ENCODE measurements at places on chromosomes 11 and 22.

DNA sequence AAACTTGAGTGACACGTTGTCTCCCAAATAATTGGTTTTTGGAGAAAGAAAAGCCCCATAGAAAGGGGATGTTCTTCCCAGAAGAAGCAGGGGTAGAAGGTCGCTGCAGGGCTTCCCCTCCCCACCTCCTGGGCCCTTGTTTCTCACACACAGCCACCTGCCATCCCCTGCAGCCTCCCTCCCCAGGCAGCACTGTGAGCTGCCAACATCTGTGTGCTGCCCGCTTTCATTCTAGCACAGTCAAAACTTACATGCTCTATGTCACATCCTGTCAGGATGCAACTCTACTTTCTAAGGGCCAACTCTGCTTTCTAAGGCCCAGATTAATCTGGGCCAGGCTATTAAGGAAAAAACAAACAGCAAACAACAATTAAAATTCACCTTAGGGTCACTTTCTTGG, 309.4 kb upstream of the ZC3H12C start:
- DNase-seq: no peak

DNA sequence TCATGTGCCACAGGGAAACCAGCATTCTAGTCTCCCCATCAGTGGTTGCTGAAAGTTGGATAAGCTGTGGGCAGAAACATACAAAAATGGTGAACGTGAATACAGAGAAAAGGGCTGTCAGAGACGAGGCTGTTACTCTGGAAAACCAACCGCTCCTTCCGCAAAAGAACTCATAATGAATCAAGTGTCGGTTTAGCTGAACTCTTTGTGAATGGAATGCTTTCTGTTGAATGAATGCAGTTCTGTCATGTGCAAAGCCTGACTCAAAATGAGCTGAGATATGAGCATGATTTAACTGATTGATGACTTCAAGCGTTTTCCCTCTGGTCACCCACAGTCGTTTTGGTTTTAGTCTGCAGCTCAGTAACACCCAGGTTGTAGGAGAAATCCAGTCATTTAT, 298.3 kb downstream of the ETS1 start:
- DNase-seq: peak; percentile 15

- DNase-seq: no peak
Measured at GRCh38 chr11:111357150-111358037, 21.7 kb downstream of the POU2AF1 start.

GRCh38 chr22:23527971-23528740, 51.9 kb downstream of the IGLL1 start:
- DNase-seq: no peak

DNA sequence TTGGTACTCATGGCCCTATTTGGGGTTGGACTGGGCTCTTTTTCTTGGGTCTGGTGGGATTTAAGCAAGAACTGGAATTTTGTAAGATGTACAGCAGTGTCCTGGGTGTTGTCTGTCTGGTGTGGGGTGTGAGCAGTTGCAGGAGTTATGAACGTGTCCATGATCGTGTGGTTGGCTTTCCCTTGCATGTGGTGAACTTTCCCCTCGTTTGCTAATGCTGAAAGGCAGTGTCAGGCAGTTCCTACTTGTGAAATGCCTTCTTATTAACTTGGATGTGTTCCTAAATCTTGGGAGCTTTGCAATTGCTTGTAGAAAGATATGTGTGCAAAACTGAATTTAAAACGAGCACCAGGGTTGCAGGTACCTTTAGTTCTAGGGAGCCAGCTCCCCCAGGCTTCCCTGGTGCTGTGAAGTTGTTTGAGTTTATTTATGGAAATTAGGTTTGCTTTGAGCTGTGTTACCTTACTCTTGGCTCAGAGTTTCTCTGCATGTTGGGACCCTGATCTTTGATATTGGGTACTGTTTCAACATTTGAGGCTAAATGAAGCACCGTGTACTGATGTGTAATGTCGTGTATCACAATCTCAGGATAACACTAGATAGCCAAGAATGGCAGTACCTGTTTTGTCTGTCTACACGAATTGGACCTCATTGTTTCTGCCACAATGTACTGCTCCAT, 35.8 kb upstream of the HSD17B12 start:
- no peak for DNase-seq

DNA sequence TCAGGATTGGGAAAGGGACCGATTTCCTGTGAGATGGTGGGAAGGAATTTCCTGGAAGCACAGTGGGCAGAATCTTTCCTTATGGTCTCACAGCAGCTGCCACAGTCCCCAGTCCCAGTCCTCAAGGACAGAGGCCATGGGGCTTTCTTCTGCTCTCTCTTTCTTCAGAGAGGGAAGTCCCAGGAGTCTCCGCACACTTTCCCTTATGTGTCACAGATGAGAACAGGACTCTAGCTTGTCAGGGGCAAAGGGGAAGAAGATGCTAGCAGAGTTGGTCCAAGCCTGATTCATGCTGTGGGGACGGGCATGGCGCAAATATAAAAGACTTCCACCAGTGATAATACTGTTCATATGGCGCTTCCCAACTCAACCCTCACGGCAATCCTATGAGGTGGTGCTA, 7.5 kb upstream of the PPFIA1 start:
- DNase-seq: no peak

DNA sequence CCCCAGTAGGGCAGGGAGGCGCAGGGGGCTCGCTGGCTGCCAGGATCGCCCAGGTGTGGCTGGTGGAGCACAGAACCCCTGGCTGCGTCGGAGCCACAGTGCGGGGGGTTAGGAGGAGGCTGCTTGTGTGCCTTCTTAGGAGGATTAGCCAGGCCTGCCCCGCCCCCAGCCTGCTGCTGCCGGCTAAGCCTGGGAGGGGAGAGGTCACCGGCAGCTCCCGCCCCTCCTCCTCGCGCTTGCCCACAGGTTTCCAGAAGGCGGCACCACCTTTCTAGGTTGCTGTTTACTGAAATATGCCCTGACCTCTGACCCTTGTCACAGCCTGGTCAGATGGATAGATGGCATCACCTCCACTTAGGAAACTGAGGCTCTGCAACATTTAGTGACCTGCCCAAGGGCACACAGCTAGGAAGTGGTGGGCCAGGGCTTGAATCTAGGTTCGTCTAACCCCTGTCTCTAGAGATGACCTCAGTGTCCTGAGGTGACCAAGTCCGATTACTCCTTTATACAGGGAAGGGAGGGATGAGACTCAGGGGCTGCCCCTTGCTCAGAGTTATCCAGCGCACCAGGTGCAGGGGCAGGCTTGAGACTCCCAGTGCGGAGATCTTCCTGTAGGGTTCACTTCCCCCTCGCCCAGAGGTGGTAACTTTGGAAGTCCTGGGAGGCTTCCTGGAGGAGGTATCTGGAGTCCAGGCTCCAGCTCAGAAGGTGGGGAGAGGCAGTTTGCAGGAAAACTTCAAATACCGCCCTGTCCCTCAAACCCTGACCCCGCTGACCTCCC, 44.0 kb downstream of the MYO7A start:
- DNase-seq: no peak

GRCh38 chr11:76365038-76365679, 15.8 kb downstream of the THAP12 start:
- DNase-seq: no peak

GRCh38 chr11:116931206-116931953, 94.0 kb upstream of the APOA1 start:
- no peak for DNase-seq

- DNase-seq: no peak
Measured at GRCh38 chr22:44131412-44131811, 49.3 kb upstream of the PARVG start.

DNA sequence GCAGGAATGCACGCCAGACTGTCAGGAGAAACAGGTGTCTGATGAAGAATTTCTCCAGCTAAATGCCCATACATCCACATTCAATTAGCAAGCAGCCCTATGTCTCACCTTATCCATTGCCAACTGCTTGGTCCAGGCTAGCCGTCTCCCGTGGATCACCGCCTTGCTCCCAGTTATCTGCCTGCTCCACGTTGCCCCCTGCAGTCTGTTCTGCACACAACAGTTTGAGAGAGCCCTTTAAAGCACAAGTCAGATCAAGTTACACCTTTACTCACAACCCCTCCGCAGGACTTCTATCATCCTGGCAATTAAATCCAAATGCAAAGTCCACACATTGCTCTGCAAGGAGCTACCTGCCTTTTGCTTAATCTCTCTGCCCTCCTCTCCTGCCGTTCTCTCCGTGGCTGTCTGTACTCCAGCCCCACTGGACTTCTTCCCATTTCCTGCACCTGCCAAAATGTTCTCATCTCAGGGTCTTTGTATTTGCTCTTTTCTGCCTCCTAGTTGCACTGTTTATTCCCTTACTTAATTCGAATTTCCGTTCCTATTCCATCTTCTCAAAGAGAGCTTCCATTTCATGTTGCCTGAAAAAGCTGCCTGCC, 185.3 kb upstream of the LARGE1 start:
- DNase-seq: no peak

- no peak for DNase-seq
Measured at GRCh38 chr11:94089341-94089740, 39.3 kb upstream of the PANX1 start.

- DNase-seq: peak; percentile 44
Measured at GRCh38 chr11:118435290-118435892, 901 bp upstream of the KMT2A start.

DNA sequence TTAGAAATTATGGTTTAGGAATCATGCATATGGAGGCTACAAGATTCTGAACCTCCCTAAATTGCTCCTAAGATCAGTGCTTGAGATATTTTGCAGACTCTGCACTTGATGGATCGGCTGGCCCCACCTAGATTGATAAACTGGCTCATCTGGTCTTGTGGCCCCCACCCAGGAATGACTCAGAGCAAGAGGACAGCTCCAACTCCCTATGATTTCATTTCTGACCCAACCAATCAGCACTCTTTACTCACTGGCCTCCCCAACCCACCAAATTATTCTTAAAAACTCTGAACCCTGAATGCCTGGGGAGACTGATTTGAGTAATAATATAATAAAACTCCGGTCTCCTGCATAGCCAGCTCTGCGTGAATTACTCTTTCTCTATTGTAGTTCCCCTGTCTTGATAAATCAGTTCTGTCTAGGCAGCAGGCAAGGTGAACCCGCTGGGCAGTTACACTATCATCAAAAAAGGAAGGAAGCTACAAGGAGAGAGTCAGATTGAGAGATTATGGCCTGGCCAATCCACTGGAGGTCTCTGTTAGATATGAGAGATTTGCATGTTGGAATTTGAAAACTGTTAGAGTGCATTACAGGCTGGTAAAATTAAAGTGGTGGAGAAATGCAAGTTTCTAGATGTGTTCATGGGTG, 245.8 kb downstream of the CSNK2A3 start:
- DNase-seq: no peak

- DNase-seq: peak; percentile 72
Measured at GRCh38 chr22:44360668-44361381, 48.1 kb upstream of the SHISAL1 start.

DNA sequence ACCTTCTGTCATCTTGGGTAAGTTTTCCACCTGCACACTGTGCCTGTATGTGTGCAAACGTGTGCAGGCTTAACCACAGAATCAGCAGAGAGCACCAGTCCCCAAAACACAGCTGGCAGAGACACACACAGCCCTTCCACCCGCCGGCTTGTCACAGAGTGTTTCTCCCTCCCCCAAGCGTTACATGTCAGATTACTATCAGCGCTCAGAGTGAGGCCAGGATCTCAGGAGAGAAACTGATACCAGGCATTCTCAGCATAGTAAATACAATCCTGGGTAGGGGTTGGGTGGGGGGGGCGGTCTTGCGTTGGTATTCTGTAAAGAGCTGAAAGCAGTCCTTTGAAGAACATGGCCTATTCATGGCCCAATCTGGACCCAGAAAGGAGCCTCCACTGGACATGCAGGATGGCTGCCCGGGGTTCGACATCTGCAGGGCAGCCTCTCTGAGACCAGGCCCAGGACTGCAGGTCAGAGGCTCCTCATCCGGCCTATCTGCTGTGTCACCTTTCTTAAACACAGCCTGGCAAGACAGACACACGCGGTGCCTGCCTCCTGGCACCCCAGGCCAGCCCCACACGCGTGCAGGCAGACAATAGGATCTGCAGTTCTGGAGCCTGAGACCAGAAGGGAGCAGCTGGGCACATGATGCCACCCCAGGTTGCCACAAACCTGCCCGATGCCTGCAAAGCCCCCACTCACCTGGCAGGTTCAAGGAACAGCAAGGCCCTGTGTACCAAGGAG, 1.7 kb downstream of the OSBPL5 start:
- DNase-seq: no peak

DNA sequence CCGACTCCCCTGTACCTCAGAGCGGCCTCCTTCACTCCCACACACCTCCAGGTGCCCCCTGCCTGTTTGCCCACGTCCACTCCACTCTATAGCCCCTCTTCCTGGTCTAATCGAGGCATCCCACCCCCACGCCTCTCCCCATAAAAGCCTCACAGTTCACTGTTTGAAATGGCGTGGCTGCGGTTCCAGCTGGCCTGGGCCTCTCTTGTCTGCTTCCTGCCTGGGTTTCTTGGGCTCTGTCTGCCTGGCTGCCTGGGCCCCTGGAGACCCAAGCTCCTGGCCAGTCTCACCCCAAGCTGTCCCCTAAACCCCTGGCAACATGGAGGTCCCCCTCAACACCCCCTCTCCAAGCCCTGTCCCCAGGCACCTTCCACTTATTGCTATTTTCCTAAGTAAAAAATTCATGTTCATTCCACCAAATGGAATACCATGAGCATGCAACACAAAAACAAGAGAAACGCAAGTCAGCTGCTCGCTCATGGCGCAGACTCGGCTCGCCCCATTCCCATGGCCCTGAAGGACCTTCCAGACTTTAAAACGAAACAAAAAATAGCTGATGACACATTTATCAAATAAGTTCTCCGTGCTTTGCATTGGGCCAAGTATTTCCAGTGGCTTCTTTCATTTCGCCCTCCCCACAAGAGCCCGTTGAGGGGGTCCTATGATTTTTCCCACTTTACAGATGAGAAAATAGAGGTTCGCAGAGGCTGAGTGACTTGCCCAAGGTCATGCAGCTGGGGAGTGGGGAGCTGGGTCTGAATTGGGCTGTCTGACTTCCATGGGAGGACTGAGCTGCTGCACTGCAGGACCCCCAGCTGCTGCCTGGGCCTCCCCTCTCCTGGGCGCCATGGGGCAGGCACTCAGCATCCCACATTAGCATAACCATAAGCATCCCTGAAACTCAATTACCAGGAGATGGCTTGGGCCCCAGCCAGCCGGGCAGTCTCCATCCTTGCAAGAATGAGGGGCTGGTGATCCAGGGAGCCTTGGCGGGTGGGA, 11.7 kb upstream of the FLRT1 start:
- DNase-seq: no peak

DNA sequence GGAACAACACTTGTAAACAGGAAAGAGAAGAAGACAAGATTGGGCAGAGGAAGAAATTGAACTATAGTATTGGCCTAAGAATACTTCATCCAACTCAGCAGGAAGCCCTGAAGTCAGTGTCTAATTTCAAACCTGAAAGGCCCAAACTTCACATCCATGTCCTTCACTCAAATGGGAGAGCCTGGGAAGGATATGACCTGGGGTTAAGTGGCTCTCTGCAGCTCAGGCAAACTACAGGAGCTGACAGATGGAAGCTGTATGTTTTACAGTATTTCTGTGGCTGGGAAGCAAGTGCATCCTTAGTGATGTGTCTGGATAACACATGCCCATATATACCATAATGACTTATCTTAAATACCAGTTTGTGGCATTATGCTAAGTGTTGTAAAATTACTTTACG, 196.2 kb downstream of the SOX6 start:
- no peak for DNase-seq

DNA sequence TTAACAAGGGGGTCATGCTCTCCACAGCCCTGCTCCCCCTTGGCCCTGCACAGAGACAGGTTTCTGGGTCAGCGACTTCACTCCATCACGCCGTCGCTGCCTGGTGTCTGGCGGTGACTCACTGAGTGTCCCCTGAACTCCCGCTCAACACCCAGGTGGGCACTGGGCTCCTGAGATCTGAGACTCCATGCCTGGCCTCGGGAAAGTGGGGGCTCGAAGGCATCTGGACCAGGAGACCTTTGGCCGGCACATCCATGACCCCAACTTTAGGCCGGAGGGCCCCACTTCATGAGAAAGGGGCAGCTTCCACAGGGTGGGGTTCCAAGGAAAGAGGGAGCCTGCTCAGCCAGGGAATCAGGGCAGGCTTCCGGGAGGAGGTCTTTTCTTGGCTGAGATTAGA, 79.3 kb upstream of the PRR5 start:
- DNase-seq: no peak
